ENCODE measurements at places on chromosomes 5 and 9. TPM values are rescaled to one million over a fixed set of nuclear protein-coding genes. Genes with fewer than 3 reads are reported as not detected.

DNA sequence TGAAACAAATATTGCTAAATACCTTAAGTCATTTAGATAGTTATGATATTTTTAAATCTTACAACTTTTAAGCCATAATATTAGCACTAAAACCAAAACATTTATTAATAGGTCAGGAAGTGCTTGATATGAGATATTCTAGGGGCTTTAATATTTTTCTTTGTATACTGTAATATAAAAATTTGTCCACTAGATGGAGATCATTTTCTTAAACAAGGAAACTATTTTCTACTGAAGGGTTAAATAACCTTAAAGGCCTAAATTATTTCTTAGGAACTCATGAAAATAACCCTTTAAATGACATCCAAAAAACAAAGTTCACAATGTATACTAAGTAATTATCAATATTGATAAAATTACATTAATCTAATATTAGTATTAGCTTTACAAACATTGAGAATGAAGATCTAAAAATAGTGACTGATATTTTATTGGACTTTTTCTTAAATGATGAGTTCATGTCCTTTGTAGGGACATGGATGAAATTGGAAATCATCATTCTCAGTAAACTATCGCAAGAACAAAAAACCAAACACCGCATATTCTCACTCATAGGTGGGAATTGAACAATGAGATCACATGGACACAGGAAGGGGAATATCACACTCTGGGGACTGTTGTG, 635.7 kb downstream of the RAB3C start:
- no peak for DNase-seq

DNA sequence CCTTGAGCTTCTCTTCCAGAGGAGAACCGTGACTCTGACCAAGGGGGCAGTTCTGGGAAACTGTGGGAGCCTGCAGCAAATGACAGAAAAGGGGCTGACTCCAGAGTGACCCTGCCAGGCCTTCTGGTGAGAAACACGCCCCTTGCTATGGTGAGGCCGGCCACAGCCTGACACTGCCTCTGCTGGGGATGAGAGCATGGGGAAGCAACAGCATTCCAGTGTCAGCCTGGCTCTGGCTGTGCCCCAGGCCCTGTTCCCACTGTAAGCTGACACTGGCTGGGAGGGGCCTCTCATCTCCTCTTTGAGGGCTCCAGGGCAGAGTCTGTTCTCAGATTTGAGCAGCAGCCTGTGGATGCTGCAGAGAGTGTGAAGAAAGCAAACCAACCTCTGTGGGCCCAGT, 180.0 kb upstream of the IL12B start:
- peak; percentile 38 for DNase-seq

DNA sequence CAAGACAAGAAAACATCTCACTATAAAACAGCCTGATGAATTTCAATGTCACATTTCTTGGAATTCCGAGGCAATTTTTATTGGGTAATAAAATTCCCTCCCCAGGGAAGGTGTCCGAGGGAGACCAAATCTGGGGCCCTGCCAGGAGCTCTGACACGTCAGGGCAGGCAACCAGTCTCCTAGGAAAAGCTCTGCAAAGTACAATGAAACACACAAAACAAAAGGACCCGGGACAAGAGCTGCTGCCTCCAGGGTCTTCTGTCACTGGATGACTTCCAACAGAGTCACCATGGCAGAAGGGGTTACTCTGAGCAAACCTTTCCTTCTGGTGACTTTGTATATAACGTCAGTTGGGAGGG, 50.8 kb downstream of the SAXO1 start:
- no peak for DNase-seq

Gene SLC36A3
- not detected for total RNA-seq

GRCh38 chr5:152711801-152712388, 306.8 kb upstream of the NMUR2 start:
- no peak for DNase-seq

GRCh38 chr5:149810856-149811255, 80.7 kb downstream of the PPARGC1B start:
- no peak for DNase-seq

Gene SUSD3
- 5.0 TPM for total RNA-seq

Gene GGTA1
- 8.4 TPM for total RNA-seq

Gene RETREG1
- total RNA-seq, result 63.7 TPM

Gene SLC45A2
- 0.66 TPM for total RNA-seq

DNA sequence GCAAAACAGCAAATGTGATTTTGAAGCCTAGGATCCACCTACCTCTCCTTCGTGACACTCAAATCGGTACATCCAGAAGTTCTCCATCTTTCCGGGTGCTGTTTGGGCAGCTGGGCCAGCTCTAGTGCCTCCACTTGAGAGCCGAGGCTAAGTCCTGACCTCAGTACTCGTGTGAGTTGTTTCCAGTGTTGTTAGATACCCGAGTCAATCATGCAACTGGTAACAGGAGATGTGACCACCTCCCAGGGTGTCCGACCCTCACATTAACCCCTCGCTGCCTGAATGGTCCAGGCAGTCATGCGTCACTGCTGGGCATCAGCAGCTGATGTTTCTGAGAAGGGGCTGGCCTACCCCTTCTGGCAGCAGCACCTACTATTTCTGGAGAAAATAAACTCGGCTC, 170.3 kb downstream of the ENTREP1 start:
- DNase-seq, result no peak

DNA sequence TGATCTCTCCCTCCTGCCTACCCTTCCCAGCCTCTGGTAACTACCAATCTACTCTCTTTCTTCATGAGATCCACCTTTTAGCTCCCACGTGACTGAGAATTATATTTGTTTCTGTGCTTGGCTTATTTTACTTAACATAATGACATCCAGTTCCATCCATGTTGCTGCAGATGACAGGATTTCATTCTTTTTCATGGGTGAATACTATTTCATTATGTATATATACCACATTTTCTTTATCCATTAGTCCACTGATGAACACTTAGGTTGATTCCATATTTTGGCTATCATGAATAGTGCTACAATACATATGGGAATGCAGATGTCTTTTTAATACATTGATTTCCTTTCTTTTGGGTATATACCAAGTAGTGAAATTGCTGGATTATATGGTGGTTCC, 35.5 kb upstream of the ZNF366 start:
- no peak for DNase-seq

Gene MTREX
- total RNA-seq, result 61.1 TPM

Gene IL5
- not detected for total RNA-seq

DNA sequence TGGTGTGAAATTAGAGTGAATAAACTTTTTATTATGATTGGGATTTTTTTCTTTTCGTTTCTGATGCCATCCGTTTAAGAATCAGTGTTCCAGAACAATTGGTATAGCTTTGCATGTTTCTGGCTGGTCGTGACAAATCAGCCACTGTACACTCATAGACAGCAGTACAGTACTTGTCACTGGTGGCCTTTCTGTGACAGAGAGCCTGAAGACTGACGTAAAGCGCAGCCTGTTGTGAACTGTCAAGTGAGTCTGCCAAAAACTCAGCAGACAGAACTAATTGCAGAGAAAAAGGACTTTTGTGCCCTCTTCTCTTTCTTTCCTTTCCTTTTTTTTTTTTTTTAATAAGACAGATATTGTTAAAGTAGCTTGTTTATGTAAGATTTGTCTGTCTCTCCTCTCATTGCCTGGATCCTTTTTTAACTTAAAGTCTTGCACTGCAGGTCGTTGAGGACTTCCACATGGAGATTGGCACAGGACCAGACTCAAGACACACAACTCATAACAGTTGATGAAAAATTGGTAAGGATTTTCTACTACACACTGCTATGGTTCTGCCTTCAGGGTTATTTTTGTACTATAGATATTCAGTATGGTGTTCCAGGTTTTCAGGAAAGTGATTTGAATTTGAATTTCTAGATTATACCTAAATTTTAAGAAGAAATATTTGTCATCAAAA, 42.7 kb downstream of the NDUFS4 start:
- DNase-seq, result no peak

DNA sequence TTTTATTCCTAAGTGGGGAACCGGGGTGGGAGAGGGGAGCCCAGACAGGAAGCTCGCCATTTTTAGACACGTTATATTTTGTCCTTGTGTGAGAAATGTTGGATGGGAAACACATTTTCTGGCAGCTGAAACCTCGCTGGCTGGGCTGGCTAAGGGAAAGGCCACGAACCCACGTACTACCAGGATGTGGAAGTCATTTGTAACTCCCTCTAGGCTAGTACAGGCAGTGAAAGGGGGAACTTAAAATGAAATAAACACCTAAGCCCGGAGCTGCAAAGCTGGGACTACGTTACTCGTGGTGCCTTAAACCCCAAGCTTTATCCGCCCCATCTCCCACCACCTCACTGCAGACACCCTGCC, 42.5 kb downstream of the TMEM174 start:
- no peak for DNase-seq

All from mucosa of gallbladder (tissue), 1 donor.